H4 (cell line): ENCODE measurements at places on chromosomes 1 and 21. TPM values are rescaled to one million over a fixed set of nuclear protein-coding genes. Genes with fewer than 3 reads are reported as not detected.

GRCh38 chr1:54378157-54378873, 27.9 kb downstream of the SSBP3 start:
- no peak for DNase-seq

DNA sequence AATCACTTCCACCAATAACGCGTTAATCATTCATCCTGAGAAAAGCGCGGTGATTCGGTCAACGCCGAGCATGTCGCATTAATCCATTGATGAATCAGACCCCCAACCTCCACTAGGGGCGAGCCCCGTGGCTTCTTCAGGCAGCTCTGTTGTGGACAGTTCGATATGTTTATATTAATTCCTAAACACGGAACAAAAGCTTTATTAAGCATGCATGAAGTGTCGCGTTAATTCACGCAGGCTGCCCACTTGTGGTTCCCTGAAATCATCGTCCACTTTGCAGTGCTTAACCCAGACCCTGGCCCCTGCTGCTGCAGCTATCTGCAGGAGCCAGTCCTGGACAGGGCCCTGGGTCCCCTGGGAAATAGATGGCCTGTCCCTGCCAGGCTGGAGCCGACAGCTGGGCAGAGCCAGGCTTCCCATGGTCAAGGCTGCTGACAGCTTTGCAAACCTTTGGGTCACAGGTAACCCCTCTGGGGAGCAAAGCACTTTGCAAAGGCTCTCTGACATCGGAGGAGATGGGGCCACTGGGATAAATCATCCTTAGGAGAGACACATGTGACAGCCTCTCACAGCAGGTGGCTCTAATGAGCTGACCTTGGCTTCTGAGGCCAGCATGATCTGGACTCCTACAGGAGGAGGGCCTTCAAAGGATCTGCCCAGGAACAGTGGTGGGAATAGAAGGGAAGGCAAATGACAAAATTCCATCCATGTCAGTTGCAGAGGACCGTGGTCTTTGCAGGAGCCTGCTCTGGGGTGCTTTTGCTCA, 137.0 kb upstream of the AJAP1 start:
- DNase-seq, result no peak

DNA sequence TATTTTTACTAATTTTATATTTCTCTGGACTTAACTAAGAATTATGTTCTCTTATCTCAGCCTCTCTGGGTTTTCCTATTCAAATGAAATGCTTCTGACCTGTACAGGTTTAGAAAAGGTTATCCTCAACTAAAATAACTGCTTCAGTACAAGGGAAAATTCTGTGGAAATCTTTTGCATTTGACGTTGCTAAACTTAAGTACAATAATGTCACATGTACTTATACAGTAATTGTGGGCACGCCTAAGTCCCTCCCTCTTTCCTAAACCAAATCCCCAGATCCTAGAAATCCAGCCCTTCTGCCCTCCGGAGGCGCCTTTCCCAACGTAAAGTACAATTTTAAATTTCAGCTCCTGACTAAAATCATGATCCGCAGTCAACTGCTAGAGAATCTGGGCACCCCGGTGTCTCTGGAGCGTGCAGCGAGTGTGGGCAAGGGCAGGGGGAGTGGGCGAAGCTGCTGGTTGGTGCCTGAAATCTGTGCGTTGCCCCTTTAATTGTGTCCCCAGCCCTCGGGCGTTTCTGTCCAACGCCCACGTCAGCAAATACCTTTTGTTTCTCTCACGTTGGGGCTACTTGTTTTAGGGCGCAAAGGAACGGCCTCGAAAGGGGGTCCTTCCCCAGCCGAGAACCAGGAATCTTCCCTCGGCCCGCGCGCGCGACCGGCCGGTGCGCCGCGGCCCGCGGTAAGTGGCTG, at the start of gene ZBTB8A:
Gene ZBTB8A (plus strand): TSS at position 541 of the 697 bp plus-strand sequence. CDS start 53,505 bp downstream, outside the sequence.
- DNase-seq, result peak; percentile 47

DNA sequence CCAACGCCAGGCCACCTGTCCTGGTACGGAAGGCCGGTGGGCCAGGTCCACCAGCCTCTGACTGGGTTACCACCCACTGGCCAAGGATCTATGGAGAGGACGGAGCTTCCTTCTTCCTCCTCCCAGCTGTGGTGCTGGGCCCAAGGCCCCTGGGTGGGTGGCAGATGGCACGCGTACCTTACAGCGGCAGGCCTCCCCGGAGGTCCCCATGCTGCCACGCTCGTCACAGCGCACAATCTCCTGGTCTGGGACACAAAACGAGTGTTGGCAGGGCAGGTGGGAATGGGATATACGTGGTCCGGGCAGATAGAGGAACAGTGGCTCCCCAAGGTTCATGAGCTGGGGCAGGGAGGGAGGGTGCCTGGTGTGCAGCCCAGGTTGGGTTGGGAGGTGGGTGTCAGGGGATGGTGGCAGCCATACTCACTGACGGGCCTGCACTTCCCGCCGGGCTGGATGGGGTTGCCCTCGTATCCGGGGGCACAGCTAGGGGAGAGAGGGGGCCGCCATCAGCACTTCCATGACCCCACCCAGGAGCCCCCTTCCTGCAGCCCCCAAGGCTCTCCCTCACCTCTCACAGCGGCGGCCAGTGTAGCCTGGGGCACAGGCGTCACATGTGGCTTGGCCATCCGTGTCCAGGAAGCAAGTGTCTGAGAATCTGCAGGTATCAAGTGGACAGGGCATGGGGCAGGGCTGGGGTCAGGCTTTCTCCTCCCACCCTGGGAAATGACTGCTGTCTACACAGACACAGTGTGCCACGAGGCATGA, 58.9 kb downstream of the HSPG2 start:
- no peak for DNase-seq

GRCh38 chr1:966704-967300, 520 bp downstream of the PLEKHN1 start:
- DNase-seq, result peak; percentile 80

DNA sequence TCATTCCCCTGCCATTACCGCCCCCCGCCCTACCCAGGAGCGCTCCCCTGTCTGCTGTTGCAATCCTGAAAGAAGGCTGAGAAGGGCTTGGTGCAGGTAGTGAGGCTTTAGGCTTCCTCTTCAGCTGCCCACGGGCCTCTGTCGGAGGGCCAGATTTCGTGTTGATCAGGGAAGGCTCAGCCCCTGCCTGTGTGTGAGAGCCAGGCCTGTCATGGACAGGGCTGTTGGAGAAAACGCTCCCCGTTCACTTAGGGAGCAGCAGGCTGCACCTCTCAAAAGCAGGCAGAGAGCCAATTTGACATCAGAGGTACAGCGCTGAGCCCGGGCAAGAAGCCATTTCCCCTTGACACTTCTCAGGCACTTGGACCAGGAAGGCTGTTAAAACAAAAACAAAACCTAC, 19.0 kb downstream of the TEX35 start:
- no peak for DNase-seq

DNA sequence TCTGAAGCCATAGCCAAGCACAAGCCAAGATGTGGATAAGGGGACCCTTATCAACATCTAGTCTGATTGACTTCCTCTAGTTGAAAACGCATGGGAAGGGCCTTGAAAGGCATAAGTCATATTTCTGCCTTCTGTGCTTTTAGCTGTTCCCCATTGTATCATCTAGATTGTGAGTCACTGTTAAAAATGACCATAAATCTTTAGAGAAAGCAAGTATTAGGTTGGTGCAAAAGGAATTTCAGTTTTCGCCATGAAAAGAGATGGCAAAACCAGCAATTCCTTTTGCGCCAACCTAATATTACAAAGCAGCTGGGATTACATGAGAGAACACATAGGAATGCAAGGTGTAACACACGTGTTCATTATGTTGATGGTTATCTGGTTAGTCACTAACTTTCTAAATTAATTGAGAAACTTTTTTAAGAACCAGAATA, 63.6 kb downstream of the CLIC6 start:
- DNase-seq, result no peak

DNA sequence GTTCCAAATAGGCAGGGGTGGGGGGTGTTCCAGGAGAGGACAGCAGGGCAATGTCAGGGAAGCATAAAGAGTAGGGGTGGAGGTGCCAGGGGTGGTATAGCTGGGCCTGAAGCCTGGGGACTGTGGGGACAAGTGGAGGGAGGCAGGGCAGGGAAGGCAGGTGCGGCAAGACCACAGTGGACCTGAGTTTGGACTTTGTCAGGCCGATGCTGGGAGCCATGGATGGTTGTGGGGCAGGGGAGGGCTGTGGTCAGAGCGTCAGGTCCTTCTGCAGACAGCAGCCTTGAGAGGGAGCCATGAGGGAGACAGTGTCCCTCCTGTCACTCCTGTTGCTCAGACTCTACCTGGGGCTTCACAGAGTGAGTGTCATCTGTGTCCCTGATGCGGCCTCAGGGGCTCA, 320.3 kb downstream of the PTPRU start:
- no peak for DNase-seq

- peak; percentile 90 for DNase-seq
Measured at GRCh38 chr1:41783189-41783639, 135.5 kb downstream of the HIVEP3 start.

- no peak for DNase-seq
Measured at GRCh38 chr1:23756676-23757075, 13.4 kb downstream of the ELOA start.

GRCh38 chr1:117655220-117655577, 49.4 kb downstream of the TENT5C start:
- DNase-seq, result peak; percentile 73

DNA sequence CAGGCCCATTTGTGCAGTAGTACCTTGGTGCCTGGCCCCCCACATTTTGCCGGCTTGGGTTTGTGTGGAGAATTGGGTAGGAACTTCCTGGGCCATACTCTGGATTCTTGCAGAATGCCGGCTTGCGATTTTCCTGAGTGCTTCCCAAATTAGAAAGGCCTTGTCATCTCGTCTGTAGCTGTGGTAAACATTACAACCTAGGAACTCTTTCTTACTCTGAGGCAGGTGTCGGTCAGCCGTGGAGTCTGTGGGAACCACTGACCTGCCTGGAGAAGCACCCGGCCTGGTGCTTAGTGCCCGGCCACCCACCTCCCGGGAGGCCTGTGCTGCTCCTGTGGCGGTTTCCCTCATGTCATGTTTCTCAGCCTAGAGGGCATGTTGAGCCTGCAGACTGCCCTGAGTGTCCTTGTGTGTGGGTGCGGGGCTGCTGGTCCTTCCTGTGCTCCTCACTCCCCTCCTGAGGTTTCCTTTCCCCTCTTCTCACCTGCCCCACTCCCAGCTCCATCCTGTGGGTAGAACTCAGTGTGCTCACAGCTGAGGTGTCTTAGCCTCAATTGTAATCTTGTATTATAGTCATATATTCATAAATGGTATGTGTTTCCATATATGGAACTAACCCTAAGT, 64.7 kb downstream of the S100B start:
- DNase-seq, result no peak

GRCh38 chr1:198171667-198172540, 15.1 kb downstream of the NEK7 start:
- DNase-seq, result no peak

- no peak for DNase-seq
Measured at GRCh38 chr1:53037159-53037558, 24.9 kb upstream of the PODN start.

DNA sequence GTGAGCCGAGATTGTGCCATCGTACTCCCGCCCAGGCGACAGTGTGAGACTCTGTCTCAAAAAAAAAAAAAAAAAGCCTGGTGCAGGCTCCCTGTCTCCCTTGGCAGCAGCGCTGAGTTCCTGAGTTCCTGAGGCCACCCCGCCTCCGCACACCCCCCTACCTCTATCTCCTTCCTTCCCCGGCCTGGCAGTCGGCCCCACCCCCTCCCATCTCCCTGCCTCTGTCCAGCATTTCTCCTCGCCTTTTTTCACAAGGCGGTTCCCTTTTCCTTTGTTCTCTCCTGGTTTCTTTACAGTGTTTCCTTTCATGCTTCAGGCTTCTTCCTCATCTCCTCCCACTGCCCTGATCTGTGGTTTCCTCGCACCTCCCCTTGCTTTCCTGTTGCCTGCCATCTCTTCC, 2.7 kb downstream of the RORC start:
- peak; percentile 83 for DNase-seq

DNA sequence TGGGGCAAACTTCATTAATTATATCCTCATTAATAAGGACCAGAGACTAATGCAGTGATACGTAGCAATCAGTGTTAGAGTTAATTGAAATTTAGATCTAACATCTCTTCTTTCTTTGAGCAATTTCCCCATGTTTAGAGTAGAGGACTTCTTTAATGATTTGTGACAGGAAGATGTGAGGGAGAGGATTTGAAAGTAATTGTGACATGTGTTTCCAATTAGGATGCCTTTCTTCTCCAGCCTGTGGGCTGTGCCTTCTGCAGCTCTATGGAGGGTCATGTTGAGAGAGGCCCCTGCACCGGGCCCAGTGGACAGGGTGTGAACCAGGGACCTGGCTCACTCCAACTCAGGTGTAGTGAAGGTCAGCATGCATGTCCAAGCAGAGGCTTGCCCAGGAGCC, 103.0 kb downstream of the GREM2 start:
- DNase-seq, result no peak

- DNase-seq, result no peak
Measured at GRCh38 chr1:157042846-157043245, 2.7 kb downstream of the ARHGEF11 start.

- no peak for DNase-seq
Measured at GRCh38 chr1:205587581-205587980, 44.2 kb downstream of the ELK4 start.

DNA sequence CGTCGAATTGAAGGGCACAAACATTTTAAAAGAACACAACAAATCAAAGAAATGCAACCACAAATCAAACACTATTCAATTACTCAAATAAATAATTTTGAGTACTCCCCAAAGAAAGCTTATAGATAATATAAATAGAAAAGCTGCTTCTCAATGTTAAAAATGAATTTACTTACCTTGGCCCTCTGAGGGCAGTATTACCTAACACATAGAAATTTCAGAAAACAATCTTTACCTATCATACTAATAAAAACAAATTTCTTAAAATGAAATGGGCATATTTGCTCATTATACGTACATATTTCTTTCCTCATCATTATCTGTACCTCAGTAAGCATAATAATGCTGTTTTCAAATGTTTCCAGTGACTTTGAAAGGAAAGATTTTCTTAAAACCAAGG, 141.8 kb downstream of the AKT3 start:
- no peak for DNase-seq

- DNase-seq, result no peak
Measured at GRCh38 chr1:180842052-180842451, 70.6 kb upstream of the KIAA1614 start.

DNA sequence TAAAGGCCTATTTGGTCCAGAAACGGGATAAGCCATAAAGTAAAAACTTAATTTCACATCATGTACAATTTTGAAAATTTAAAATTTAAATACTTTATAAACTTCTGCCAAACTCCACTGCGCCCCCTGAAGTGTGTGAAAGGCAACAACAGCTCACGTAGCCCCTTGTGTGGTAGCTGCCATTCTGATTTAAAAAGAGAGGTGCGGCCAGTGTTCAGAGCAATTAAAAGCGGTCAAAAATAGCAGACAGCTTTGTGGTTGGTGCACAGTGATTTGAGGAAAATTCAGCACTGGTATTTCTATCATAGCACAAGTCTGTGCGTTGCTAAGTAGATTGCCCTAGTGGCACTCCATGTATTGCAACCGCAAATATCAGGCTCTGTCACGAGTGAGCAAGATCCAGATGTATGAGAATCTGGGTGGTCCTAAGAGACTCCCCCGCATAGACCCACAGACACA, 122.5 kb downstream of the ATG4C start:
- DNase-seq, result no peak

SEMA4A gene
- total RNA-seq, result 0.15 TPM in 1 of 2 replicates, not detected in the other

C1QTNF12 gene
- total RNA-seq, result 0.21 TPM in 1 of 2 replicates, not detected in the other

UMODL1 gene
- not detected in 2 replicates for total RNA-seq

CD1B gene
- not detected in 2 replicates for total RNA-seq

MAP1LC3C gene
- 0.08 TPM in 1 of 2 replicates, not detected in the other for total RNA-seq

CNTN2 gene
- 0.02 and 1.2 TPM in 2 replicates for total RNA-seq

FASLG gene
- total RNA-seq, result not detected in 2 replicates

CXADR gene
- 15.8 and 22.3 TPM in 2 replicates for total RNA-seq

CD2 gene
- total RNA-seq, result not detected in 2 replicates

PTAFR gene
- total RNA-seq, result 0.04 TPM in 1 of 2 replicates, not detected in the other

TXNDC12 gene
- total RNA-seq, result 128 and 138 TPM in 2 replicates
